ENCODE measurements at places on chromosomes 12 and 14.

DNA sequence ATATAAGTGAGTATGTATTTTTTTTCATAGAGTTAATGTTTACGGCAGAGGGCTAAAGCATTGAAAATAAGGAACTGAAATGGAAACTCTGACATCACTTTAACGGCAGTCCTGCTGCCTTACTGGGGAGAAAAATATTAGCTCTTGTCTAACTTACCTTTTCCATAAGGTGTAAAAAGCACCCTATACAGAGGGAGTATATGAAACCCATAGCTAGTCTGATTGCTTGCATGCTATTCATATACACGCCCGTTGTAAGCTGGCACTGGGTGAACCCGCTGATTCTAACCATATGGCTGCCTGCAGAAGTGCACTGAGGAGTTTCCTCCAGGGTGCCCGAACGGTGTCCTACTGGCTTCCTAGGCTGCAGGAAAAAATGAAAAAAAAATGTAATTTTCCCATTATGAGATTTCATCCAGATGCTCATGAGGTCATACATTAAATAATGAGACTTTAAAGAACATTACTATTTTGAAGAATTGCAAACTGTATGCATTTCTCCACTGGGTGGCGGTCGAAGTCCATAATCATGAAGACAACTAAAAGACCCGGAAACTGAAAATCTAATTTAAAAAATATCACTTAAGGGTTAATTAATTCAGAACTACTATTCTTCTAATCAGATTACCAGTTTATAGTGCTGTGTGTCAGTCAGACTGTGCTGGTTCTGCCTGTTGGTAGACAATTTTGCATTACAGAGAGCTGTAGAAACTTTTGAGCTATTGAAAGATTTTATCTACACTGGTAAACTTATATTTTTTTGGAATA, 144.7 kb downstream of the ALX1 start:
- peak; percentile 5 for DNase-seq

DNA sequence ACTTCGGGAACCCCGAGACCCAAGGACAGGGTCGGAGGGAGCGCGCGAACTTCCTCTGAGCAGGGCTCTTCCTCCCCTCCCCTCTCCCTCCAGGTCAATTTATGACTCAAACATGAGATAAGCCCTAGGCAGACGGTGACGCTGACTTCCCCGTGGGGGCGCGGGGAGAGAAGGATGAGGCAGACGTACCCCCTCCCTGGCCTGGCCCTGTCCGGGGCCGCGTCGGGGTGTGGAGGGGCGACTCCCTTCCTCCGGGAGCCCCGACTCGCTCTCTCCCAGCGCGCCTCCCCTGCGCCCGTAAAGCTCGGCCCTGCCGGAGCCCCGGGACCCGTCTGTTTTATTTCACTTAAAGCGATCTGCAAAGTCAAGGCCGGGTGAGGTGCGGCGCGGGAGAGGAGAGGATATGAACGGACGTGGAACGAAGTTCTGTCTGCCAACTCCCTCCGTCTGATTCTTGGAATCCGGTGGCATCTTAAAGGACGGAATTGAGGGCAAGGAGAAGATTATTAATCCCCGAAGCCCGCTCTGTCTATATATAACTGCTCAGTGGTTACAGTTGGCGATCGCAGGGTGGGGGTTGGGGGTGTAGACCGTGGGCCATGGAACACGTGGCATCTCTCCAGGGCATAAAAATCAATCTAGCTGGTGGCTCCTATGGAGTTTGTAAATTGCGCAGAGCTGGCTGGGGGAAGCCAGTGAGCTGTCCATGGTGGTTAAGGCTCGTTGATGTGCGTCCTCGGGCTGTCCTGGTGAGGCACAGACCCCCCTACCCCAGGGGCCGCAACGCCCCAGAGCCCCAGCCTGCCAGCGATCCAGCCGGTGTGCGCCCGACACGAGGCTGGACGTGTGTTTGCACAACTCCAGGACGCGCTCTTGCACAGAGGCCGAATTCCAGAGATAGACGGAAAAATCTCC, 2.9 kb upstream of the PTHLH start:
- DNase-seq = peak; percentile 21

DNA sequence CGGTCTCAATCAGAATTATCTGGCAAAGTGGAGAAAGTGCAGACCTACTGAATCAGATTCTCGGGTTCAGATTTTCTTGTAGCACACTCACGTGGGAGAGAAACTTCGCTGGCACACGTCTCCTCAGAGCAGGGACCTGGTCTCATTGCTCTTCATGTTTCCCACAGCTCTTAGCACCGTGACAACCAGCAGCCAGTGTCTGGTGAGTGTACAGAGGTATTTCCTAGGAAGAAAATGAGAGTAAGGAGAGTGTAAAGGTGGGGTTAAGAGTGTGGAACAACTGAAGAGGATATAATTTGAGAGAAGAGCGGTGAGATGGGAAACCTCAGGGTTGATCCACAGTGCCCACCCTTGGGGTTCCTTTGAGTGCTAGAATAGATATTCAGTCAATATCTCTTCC, 89.2 kb downstream of the ARF6 start:
- DNase-seq = no peak

- DNase-seq = peak; percentile 52
These were observed 88.5 kb downstream of the GCH1 start for GRCh38 chr14:54814076-54814475.

DNA sequence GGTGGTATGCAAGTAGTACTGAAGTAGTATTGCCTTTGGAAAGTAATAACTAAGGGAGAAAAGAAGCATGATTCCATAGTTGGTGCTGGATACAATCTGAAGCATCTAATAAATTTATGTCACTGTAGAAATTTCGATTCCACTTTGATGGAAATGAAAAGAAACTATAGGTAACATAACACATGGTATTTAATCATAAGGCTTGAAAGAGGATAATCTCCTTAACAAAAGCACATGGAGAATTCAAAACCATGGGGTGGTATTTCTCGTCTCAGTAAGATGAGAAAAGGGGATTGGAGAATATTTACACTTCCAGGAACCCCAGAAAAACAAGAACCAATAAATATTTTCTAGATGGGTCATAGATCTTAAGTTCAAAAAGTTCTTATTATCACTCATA, 72.7 kb downstream of the NDUFA12 start:
- DNase-seq = no peak

All from activated naive CD8-positive, alpha-beta T cell treated with anti-CD3 and anti-CD28 coated beads for 36 hours (primary cell).